CD4-positive, CD25-positive, alpha-beta regulatory T cell (primary cell): ENCODE measurements at places on chromosomes 4 and X.

DNA sequence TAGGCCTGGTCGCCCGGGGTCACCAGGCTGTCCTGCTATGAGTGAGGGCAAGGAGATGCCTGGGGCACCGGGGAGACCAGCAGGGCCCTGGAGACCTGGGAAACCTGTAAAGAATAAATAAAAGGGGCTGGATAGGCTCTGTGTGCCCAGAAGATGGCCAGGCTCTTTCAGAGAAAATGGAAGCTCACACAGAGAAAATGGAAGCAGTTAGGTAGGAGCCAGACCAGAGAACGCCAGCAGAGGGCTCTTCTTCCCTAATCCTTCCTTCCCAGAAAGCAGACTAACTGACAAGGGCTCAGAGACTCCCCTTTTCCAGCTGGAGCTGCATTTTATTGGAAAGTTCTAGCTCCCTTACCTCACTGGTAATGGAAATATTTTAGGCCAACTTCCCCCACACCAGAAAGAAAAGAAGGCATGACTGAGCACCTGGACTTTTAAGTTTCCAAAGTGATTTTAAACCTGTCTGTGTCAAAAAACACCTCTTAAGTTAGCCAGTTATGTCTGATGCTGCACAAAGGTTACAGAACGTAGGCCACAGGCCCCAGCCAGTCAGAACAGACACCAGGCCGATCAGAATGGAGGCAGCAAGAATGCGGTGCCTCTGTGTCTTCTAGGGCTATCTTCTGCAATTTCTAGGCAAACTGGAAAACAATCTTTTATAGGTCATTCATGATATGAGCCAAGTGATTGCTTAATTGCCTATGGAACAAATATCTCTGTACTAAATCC is 74.0 kb downstream of the ATG4A start:
- no peak for DNase-seq
- H3K27ac ChIP-seq: no peak overlapping the region
- H3K27me3 ChIP-seq: no peaks in the 10 kb centered on the region
- no peaks in the 10 kb centered on the region for H3K4me1 ChIP-seq

DNA sequence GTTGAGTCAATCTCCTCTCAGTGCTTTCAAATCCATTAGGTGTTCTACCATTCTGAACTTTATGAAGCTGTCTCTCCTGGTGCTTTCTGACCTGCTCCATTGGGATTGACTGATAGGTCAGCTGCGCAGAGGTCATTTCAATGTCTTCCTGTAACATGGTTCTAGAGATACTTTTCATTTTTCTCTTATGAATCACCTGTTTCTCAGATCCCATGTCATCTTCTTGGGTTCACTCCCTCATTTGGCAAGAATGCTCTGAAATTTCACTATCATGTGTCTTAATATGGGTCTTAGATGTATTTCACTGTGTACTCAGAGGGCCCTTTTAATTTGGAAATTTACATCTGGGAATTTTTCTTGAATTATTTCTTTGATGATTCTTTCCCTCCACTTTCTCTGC is 13.8 kb upstream of the PGM2 start:
- no peak for DNase-seq
- no peak overlapping the region for H3K4me3 ChIP-seq
- H3K36me3 ChIP-seq: no peaks in the 10 kb centered on the region
- H3K27ac ChIP-seq: no peak overlapping the region
- no peaks in the 10 kb centered on the region for H3K27me3 ChIP-seq

DNA sequence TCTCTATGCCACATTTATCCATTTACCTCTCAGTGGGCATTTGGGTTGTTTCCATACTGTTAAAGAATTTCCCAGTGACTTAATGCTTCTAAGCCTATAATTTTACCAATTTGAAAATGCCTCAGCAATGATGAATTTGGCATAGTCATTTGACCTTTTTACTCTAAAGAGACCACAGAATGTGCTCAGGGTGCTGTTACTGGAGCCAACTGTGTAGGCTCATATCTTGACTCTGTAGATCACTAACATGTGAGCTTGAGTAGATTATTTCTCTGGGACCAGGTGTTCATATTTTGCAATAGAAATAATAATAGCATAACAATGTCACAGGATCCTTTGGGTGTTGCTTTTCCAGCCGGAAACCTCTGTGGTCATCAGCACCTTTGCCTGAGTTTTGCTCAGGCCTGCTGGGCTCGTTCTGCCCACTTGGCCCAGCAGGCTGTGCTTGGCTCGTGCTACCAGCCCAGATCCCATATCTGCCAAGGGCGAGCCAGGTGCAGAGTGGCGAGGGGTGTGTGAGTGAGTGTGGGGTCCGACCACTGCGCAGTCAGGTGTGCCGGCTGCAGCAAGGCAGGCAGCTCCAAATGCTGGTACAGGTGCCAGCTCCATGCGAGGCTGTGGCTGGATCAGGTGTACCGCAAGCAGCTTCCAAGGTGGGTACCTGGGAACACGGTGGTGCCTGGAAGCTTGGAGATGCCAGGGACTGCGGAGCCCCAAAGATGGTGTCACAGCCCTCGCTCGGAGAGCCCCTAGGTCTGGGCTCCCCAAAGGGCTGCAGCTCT is 70.6 kb upstream of the ANK2 start:
- H3K27me3 ChIP-seq: no peaks in the 10 kb centered on the region
- no peaks in the 10 kb centered on the region for H3K4me1 ChIP-seq
- no peak overlapping the region for H3K27ac ChIP-seq
- H3K4me3 ChIP-seq: no peak overlapping the region

GRCh38 chr4:102792361-102792936 is 31.7 kb upstream of the MANBA start:
- no peaks in the 10 kb centered on the region for H3K4me1 ChIP-seq

DNA sequence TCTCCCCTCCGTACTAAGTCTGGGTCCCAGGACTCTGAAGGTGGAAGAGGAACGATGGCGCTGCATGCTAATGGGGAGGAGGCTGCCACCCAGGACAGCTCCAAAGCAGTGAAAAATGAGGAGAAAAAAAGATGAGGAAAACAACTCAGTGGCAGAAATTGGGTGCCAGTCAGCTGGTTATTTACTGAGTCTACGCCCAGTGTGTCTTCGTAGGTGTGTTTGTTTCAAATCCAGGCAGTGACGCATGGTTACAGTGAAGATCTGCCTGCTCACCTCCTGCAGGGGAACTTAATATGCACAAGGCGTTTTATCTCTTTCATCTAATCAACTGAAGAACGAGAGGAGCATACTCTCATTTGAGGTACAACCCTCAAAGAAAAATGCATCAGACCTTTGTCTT is 70.9 kb upstream of the FBXW7 start:
- peaks cover 10% of the 10 kb centered on the region for H3K4me1 ChIP-seq
- no peaks in the 10 kb centered on the region for H3K36me3 ChIP-seq

GRCh38 chr4:94974773-94975172 is 217.0 kb downstream of the BMPR1B start:
- no peak overlapping the region for H3K4me3 ChIP-seq
- H3K27ac ChIP-seq: no peak overlapping the region
- H3K27me3 ChIP-seq: peaks cover 3% of the 10 kb centered on the region
- no peak for DNase-seq
- H3K4me1 ChIP-seq: no peaks in the 10 kb centered on the region
- H3K36me3 ChIP-seq: no peaks in the 10 kb centered on the region

DNA sequence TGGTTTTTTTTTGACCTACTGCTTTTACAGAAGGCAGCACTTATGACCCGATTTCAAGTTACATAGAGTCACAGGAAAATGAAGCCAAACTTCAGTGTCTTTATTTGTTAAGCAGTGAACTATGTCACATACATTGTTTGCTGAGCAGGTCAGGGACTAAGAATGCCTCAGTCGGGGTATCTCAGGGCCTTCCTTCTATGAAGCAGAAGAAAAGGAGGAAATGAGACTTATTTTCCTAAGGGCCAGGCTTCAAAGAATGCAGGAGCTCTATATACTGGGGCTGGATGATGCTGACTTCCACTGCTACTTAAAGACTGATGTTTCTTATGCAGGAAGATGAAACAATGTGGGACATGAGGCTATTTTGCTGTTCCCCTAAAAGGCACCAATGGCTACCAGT is 558.4 kb upstream of the IGFBP7 start:
- no peak overlapping the region for H3K27ac ChIP-seq
- no peak for DNase-seq
- H3K4me3 ChIP-seq: no peak overlapping the region
- H3K36me3 ChIP-seq: no peaks in the 10 kb centered on the region
- no peaks in the 10 kb centered on the region for H3K27me3 ChIP-seq
- H3K4me1 ChIP-seq: no peaks in the 10 kb centered on the region

DNA sequence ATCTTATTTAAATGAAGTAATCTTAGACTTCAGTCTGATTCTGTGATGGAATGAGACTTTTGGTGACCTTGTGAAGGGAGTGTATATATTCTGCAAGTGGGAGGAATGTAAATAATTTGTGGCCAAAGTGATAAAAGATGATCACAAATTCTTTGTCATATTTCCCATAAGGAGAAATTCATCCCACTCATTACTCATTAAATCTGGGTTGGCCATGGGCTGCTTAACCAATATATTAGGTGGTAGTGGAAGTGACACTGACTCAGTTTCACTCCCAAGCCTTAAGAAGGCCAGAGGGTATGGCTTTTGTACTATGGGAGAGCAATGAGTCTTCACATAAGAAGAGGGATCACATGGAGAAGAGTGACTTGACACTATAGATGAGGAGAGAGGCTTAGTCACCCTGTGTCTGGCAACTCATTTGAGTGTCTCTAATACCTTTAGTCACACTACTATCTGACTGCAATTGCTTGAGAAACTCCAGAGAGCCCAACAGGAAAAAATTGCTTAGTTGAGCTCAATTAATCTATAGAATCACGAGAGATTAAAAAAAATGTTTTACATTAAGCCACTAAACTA is 408.2 kb upstream of the PITX2 start:
- no peak overlapping the region for H3K27ac ChIP-seq
- DNase-seq: no peak
- no peaks in the 10 kb centered on the region for H3K27me3 ChIP-seq
- no peak overlapping the region for H3K4me3 ChIP-seq
- H3K36me3 ChIP-seq: no peaks in the 10 kb centered on the region

DNA sequence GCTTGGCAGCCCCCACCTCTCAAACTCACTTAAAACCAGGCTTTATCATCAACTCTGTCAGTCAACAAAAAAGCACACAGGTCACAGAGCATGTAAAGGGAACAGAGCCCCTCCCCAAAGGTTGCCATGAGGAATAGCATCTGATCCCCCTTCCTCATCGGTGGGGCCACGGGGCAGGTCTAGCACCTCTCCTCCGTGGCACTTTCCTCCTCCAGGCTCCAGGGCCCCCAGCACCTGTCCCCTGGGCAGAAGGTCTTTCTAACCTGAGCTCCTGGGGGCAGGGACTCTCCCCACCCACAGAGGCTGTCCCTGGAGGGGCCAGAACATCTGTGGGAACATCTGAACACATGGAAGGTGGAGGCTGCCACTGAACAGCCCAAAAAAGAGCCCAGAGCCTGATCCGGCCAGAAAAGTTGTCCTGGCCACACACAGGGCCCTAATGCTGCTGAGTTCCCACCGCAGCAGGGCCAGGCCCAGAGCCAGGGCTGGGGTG is 65.7 kb downstream of the ZFYVE28 start:
- no peaks in the 10 kb centered on the region for H3K36me3 ChIP-seq
- no peak overlapping the region for H3K4me3 ChIP-seq
- DNase-seq: no peak
- no peaks in the 10 kb centered on the region for H3K27me3 ChIP-seq
- no peaks in the 10 kb centered on the region for H3K4me1 ChIP-seq

DNA sequence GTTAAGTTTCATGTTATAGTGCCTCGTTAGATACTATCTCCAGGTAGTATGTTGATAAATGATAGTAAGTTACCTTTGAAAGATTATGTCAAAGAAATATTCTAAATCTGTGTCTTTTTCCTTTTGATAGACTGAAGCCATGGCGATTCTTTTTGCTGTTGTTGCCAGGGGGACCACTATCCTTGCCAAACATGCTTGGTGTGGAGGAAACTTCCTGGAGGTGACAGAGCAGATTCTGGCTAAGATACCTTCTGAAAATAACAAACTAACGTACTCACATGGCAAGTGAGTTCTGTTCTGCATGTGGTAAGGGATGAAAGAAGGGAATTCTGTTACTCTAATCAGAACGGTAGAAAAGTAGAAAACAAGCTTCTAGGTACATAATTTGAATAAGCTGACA is 8.2 kb downstream of the VAMP7 start:
- H3K27ac ChIP-seq: no peak overlapping the region
- no peaks in the 10 kb centered on the region for H3K27me3 ChIP-seq
- peaks cover 4% of the 10 kb centered on the region for H3K4me1 ChIP-seq
- H3K36me3 ChIP-seq: peaks cover 26% of the 10 kb centered on the region

DNA sequence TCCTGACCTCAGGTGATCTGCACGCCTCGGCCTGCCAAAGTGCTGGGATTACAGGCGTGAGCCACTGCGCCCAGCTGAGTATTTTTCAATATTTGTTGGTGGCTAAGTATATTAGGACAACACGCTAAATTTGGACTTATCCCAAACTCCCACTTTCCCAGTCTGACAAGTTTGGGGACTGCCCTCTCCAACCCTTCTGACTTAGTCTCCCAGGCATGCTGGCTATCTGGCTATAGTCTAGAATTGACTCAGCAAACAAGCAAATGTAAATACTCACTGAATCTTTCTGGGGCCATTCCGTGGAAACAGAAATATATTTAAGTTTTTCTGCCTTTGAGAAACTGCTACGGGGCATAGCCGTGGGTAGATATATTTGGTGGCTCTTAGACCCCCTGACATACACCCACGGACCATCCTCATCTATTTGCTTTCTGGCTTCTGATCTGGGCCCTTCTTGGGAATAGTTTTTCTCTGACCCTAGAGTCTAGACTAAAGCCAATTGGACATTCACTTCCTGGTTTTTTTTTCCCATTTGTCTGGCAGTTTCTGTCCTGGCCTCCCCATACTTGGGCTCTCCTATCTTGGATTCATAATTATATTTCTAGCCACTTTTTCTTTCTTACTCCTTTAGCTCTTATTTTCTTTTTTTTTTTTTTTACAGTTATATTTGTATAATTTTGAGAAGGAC is 11.3 kb upstream of the DOCK11 start:
- H3K27ac ChIP-seq: no peak overlapping the region
- H3K4me1 ChIP-seq: no peaks in the 10 kb centered on the region
- no peaks in the 10 kb centered on the region for H3K36me3 ChIP-seq
- no peaks in the 10 kb centered on the region for H3K27me3 ChIP-seq

DNA sequence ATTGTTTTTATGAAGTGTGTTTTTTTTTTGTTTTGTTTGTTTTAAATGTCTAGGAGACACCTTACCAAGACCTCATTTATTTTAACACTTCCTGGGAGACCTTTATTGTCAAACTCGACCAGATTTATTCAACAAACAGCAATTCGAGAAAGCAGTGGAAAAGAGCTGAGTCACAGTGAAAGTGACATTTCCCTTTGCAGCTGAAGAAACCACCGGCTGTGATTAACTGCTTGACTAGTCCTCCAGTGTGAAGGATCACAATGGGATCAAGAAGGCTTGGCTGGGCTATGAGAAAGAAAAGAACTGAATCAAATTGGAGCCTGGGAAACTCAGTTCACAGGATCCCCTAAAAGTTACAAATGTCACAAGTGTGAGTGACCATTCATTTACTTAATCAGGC is 11.9 kb upstream of the ADH7 start:
- no peak for DNase-seq
- H3K27me3 ChIP-seq: peaks cover 5% of the 10 kb centered on the region
- H3K4me3 ChIP-seq: no peak overlapping the region
- no peaks in the 10 kb centered on the region for H3K4me1 ChIP-seq

DNA sequence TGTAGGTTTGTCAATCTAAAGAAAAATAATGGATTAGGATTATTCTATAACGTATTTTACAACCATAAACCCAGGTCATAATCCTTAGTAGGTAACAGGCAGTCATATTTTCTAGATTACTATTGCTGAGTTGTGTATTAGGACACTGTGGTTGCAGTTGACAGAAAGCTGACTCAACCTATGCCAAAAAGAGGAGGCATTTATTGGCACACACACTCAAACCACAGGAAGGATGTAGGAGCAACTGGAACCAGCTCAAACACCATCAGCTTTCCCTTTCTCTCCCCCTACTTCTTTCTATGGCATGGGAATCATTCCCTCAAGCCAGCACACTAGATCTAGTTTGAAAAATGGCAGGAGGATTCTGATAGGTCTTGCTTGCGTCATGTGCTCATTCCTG is 136.4 kb upstream of the FAM9C start:
- H3K4me1 ChIP-seq: no peaks in the 10 kb centered on the region
- no peak overlapping the region for H3K27ac ChIP-seq
- DNase-seq: no peak
- H3K36me3 ChIP-seq: no peaks in the 10 kb centered on the region
